ENCODE measurements at places on chromosomes 1 and 21.

DNA sequence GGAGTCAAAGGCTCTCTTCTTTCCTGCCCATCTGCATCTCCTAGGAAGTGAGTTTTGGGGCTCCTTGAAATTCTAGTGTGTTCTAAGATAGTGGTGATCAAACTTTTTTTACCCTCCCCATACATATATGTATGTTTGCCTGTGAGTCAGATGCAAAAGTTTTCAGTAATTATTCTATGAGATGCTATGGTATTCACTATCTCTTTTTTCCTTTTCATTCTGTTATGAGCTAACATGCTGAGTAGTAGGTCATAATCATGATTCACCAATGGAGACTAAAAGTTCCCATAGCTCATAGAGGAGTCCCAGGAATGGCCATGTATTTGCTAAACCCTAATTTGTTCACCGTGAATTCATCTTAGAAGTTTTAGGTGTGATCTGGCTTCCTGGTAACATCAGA lies 135.6 kb downstream of the GPR52 start:
- no peak for DNase-seq

- DNase-seq: no peak
These were observed 10.6 kb upstream of the UAP1 start for GRCh38 chr1:162550925-162551324.

- DNase-seq: no peak
These were observed 23.2 kb upstream of the CNIH3 start for GRCh38 chr1:224592636-224593582.

GRCh38 chr1:8193840-8194406 lies 124.0 kb upstream of the SLC45A1 start:
- DNase-seq: no peak

GRCh38 chr1:12031039-12031980 lies 12.0 kb downstream of the MIIP start:
- no peak for DNase-seq

- DNase-seq: no peak
These were observed 29.1 kb downstream of the FHAD1 start for GRCh38 chr1:15275921-15276683.

DNA sequence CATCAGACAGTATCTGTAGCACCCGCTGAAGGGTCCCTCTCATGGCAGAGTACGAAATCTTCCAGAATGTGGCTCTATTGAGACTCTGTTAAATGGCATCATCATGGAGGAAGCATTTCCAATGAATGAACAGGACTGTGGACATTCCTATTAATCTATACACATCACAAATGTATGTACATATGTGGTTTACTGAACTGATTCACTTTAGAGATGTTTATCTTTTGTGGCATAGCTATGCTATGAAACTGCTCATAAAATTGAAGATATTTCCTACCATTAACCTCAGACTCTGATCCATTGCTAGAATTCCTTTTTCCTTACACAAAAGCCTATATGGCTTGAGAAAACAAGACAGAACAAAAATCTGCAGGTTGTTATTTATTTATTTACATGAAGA lies 259.6 kb upstream of the RRP15 start:
- DNase-seq: no peak

Measured in brain (organoid and tissue), 16 donors.